Stimulated activated CD8-positive, alpha-beta memory T cell treated with anti-CD3 and anti-CD28 coated beads, Interleukin-7, amount 100 ng/mL, for 4 hours (primary cell): ENCODE measurements at places on chromosomes 5 and 9.

GRCh38 chr9:120934281-120934680, 7.7 kb upstream of the TRAF1 start:
- no peak for DNase-seq

DNA sequence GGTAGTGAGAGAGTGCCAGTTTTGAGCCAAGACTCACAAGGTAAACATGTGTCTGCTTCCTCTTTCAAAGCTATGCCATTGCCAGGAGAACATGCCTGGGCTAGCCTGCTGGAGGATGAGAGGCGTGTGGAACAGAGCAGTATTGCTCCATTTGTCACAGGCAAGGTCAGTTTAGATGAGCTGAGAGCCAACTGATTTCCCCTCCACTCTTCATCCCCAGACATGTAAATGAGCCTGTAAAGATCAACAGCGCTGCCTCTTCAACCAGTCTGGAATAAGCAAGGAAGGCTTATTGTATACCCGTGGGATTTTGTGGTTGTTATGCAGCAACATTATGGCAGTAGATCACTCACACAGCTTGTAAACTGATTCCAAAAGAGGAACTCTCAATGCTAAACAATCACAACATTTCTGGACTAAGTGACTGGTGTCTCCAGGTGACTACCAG, 8.2 kb upstream of the GDNF start:
- DNase-seq, result no peak

GRCh38 chr9:130034570-130034969, 8.4 kb downstream of the FNBP1 start:
- DNase-seq, result no peak

- DNase-seq, result no peak
Observed at GRCh38 chr9:136718345-136719194, 6.2 kb downstream of the DIPK1B start.

- DNase-seq, result no peak
Observed at GRCh38 chr5:125227333-125228095, 481.1 kb upstream of the ZNF608 start.

DNA sequence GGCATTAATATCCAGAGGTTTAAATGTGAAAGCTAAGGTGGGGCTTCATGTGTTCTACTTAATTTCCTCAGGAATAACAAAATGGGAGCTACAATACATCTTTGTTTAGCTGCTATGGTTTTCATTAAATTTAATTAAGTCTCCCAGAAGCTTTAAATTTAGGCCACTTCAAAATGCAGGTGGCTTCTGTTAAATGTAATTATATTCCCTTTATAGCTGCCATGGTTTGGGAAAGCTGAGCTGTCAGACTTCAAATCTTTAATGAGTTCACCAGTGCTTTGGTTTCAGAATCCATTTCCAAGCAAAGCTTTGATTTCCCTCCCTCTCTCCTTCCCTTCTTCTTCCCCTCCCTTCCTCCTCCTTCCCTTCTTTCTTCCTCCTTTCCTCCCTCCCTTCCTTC, 58.4 kb upstream of the FAM170A start:
- DNase-seq, result no peak

- DNase-seq, result no peak
Observed at GRCh38 chr9:126373241-126373640, 46.6 kb downstream of the MVB12B start.

GRCh38 chr9:132651259-132651658, 18.5 kb downstream of the DDX31 start:
- no peak for DNase-seq

- DNase-seq, result no peak
Observed at GRCh38 chr9:100880284-100880683, 148.2 kb upstream of the PLPPR1 start.

DNA sequence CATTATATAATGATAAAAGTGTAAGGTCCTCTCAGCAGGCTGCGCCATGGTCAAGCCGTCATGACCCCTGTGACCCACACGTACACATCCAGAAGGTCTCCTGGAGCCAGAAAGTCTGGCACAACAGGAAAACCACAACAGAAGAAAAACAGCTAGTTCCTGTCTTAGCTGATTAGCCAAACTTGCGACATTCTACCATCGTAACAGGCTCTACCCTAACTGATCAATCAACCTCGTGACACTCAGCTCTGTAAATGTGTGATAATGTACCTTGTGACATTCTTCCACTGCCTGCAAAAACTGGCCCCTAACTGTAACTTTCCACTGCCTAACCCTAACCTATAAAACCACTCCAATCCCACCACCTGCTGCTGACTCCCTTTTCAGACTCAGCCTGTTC, 316.4 kb upstream of the TUSC1 start:
- no peak for DNase-seq

- no peak for DNase-seq
Observed at GRCh38 chr5:71830681-71831539, 111.8 kb downstream of the CARTPT start.

DNA sequence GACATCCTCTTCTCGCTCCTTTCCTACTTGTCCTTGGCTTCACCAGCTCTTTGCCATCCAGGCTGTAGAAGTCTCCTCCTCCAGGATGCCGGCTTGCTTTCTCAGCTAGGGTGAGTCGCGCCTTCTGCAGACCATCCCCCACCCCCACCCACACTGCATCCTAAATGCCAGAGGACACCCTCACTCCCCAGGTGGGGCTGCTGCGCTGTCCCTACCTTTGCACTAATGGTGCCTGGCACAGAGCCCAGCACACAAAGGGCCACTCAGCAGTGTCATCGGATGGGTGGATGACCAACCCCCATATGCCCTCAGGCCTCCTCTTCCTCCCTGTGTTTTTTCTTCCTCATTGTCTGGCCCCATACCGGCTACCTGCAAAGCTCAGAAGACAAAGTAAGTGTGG, 14.8 kb downstream of the IL9 start:
- DNase-seq, result no peak

- DNase-seq, result no peak
Observed at GRCh38 chr5:173971681-173972345, 17.2 kb upstream of the C5orf47 start.

DNA sequence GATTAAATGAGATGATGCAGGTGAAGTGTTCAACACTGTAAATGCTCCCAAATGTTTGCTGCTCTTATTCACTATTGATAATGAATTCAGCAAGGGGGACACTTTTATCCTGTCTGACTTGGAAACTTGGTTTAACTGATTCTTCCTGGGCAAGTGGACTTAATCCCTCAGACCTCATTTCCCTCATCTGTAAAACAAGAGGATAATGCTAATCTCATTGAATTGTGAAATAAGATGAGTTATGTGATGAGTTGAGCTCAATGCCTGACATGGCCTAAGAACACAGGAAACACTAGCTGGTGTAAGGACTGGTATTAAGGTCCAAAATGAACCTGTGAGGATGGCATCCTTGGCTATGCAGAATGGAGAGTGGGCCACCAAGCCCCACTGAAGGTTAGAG, 23.3 kb downstream of the TNFSF15 start:
- no peak for DNase-seq

- no peak for DNase-seq
Observed at GRCh38 chr5:32709750-32710549, 1.2 kb upstream of the NPR3 start.

DNA sequence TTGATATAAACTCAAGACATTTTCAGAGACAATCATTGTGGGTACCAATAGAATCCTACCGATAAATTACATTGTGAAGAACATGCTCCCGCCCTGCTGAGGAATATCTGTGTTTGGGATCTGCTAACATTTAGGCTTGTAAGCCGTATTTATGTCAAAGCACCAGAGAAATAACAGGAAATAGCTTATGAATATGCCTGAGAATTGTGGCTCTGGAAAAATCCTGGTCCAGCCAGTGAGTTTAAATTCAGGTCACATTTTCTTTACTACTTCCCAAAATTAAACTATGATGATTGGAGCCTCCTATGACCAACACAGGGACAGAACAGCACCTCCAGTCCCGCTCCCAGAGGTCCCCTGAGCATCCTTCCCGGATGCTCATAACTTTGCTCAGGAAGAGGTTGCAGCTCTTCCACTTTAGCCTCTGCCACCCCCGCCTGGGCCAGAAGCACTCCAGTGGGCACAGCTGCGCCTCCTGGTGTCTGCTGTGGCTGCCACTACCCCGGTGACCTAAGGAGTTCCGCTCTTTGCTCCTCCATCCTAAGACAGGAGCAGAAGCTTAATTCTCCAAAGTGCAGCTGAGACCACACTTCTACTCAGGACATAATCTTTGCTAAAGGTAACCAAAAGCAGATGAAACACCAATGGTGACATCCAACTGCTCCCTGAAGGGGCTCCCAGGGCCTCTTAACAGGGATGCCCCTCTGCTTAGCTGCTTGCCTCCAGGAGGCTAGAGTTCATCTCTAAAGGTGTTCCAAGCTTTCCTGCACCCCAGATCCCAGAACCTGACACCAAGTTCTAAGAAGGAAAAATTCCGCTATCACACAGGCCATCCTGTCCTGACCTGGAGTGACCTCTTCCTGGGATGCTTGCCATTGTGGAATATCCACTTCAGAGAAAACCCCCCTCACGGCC, 58.8 kb downstream of the SLC1A1 start:
- DNase-seq, result no peak

- no peak for DNase-seq
Observed at GRCh38 chr5:87170799-87171198, 96.9 kb upstream of the RASA1 start.

- no peak for DNase-seq
Observed at GRCh38 chr9:131521822-131522221, 9.2 kb downstream of the UCK1 start.

DNA sequence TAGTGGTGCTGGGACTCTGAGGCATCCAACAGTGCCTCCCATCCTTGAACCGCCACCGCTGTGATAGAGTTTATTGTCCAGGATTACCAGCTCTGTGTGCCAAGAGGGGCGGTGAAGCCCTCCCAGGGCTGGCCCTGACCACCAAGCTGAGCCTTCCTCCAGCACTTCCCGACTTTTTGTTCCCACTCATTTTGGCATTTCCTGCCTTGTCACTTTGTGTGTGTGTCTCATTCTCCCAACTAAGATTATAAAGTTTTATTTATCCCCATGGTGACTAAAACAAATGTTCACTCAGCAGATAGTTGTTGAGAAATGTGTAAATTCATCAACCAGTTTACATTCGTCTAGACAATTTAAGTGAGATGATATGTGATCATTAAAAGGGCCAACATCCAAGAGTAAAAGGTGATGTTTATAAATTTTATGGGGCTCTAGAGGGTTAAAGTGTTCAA, 2.5 kb downstream of the F2R start:
- DNase-seq, result no peak

DNA sequence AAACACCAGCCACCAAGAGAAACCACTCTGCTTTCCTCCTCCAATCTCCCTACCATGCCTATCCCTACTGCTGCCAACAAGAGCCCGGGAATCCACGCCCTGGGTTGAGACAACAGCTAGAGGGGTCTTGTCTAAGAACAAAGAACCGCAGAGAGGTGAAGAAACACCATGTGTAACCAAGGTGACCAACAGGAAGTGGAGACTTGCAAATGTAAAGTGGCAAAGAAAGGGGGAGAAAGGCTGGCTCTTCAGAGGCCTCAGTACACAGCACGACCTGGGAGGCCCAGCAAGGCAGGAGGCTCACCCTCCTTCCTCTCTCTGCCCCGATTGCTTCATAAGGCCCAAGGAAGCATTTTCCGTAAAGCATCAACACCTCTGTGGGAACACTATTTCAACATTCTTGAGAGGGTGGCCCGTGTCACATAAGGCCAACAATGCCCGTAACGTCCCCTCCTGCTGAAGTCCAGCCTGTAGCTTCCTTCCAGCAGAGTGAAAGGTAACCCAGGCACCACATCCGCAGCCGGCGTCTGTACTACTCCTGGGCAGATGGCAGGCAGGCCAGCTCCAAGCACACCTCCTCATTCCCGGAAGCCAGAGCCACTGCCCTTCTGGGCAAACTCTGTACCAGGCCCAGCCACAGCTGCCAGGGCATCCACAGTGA, 18.3 kb downstream of the CCNJL start:
- no peak for DNase-seq

- DNase-seq, result no peak
Observed at GRCh38 chr5:180373454-180373853, 20.3 kb upstream of the GFPT2 start.
